ENCODE measurements at places on chromosomes 6 and 20.

GRCh38 chr6:40210628-40211056, 276.4 kb upstream of the MOCS1 start:
- no peak for DNase-seq

DNA sequence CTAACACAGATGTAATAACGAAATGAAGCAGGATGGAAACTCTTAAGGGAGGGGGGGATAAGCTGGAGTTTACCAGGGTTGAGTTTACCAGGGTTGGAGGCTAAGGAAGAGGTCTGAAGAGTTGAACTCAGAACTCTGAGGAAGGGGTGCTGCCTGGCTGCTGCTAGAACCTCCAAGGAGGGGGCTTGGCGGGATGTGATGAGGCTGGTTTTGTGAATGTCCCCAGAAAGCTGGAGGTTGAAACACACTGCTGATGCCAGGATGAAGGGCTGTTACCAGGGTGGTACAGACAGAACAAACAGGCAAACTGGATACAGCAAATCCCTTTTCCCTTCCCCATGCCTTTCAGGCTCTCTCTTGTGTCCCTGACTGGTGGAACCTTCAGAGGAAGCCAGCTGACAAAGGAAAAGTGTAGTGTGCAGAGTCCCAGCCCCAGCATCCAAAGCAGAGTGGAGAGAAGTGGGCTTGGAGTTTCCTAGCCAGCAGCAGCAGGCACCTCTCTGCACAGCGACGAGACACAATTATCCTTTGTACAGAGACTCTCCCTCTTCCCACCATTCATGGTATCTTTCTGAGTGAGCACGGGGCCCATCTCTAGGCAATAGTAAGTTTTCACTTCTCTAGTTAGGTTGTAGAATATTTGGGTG, 23.7 kb downstream of the UBE2V1 start:
- no peak for DNase-seq

GRCh38 chr20:63071541-63072181, 64.9 kb upstream of the BHLHE23 start:
- DNase-seq, result no peak

DNA sequence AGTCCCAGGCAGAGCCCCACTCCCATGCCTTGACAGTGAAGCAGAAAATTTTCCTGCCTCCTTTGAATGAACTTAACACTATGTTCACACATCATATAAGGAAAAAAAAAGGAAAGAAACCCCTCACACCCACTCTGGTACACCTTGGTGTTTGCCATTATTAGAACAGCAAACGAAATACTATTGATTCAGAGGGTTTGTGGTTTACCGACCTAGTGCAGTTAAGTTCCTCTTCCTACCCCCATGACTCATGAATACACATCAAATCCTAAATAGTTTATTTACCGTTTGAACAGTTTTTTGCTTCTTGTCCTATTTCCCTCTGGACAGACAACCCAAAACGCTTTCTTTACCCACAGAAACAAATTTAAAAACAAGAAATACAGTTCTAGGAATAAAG, 237.7 kb downstream of the FOXA2 start:
- DNase-seq, result no peak

DNA sequence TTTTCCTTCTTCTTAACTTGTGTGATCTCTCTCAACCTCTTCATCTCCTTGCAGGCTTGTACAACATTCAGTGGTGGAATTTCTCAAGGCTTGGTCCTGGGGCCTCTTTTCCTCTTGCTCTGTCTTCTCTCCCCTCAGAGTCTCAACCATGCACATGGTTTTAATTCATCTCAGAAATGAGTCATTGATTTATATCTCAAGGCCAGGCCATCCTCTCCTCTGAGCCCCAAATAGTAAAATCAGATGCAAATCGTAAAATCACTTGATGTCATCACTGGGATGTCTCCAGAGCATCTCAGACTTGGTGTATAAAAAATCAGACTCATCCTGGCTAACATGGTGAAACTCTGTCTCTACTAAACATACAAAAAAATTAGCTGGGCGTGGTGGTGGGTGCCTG, 85.0 kb downstream of the FNDC1 start:
- no peak for DNase-seq

DNA sequence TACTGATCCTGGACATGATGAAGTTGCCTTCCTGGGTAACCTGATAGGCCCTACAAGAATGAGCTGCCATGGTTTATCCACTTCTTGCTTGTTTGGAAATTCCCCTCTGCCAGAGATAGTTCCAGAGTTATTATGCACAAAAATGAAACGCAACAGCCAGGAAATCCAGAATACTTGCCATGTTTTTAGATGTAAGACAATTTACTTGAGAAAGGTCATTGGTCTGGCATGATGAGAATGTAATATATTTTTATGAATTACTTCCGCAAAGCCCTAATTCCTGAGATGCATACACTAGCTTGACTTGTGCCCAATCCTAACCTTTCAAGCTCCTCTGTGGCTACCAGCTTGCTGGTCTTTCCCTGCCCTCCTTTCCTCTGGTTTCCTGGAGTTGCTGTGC, 27.9 kb upstream of the NT5E start:
- no peak for DNase-seq

GRCh38 chr6:34340906-34341480, 51.5 kb downstream of the NUDT3 start:
- DNase-seq, result no peak

GRCh38 chr20:37179683-37180524, 556 bp upstream of the MROH8 start:
- DNase-seq, result no peak

DNA sequence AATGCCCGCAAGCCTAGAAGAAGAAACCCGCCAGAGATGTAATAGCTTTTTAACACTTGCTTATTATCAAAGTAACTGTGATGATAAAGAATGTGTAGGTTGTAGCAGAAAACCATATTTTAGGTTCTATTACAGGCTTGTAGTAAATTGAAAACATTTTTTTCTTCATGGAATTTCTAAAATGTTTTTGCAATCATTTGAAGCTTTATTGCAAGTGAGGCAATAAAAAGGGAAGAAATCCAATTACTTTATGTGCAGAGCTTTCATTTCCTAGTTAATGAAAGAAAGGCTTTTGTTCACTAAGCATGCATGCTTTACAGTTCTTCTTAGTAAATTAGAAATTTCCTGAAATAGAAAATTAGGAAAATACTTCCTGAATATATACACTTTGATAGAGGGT, 135.1 kb downstream of the B3GAT2 start:
- DNase-seq, result no peak

DNA sequence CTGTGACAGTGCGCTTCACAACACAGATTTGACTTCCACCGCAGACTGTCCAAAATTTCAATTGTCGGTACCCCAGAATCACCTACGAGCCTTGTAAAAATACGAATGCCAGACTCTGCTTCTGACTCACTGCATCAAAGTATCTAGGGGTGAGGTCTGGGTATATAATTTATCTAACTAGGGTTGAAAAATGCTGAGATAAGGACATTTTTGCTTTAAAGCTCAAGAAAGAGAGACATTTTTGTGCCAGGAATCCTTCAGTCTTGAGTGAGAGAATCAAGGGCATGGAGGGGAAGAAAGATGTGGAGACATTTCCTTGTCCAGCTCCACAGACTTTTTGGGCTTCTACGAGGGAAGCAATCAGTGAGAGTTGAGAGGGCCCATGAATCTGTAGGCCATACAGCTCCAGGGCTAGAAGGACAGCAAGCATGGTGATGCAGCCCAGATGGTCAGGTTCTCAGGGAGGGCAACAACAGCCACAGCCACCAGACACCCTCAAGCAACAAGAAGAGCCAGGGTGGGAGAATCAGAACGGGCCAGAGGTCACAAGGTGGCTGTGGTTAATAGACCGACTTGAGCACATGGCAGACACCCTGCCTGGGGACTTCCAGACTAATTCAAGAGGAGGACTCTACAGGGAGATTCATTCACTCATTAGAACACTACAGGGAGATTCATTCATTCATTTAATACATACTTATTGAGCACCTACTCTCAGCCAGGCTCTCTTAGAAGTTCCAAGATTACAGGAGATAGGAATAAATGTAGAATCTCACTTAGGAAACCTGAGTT, 211.1 kb upstream of the PRDM1 start:
- DNase-seq, result no peak

GRCh38 chr6:101779051-101779844, 385.7 kb downstream of the GRIK2 start:
- DNase-seq, result no peak

- DNase-seq, result no peak
Measured at GRCh38 chr6:44781912-44782597, 394.5 kb downstream of the CDC5L start.

GRCh38 chr20:4046311-4046924, 31.1 kb upstream of the RNF24 start:
- DNase-seq, result no peak

DNA sequence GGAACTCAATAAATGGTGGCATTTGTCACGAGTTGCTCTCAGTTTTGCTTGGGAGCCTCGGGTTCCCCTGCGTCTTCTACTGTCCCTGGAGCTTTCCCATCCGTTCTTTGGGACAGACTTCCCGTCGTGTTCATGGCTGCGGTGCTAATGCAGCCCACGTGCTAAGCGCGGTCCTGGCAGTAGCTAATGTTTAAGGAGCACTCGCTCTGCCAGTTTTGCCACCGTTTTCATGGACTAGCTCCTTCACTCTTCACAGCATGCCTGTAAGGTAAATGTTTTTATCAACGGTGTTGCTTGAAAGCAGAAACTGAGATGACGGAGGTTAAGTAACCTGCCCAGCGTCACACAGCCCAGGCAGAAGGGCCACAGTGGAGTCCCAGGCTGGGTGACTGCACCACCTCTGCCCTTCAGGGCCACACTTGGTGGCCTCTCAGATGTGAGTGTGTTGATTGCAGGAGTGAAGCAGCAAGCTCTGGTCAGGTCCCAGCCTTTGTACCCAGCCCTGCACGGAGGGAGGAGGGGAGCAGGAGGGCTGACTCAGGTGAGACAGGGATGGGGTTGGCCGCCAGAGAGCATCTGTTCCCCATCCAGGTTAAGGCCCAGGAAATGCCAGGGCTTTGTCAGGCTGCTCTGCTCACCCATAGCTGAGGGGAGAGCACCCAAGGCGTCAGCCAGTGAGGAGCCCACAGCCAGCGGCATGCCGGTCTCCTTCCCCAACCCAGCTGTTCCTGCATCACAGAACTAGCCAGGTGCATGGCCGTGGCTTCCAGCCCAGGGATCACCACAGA, 181.8 kb downstream of the ZMYND8 start:
- DNase-seq, result no peak

GRCh38 chr6:47023573-47023972, 18.6 kb downstream of the ADGRF1 start:
- DNase-seq, result no peak

GRCh38 chr20:53020376-53020775, 48.2 kb downstream of the TSHZ2 start:
- no peak for DNase-seq

DNA sequence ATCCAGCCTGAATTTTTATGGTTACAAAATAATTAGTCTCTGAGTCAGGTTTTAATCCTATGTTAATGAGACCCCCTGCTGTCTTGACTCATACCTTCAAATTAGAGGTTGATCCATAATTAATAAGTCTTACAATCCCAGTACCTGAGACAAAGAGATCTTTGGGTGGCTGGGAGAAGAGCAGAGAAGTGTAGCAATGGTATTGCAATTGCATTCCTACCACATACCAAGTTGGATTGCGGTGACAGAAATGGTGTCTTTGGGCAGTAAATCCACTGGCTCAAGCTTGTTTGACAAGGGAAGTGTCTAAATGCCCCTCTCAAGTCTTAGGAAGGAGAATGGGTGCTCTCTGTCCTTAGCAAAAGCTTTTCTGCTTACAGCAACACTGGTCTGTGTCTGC, 150.4 kb downstream of the BTBD3 start:
- DNase-seq, result no peak

- no peak for DNase-seq
Measured at GRCh38 chr6:91082311-91082832, 495.5 kb upstream of the MAP3K7 start.

- DNase-seq, result no peak
Measured at GRCh38 chr6:136611746-136612145, 61.5 kb upstream of the MAP7 start.

- DNase-seq, result no peak
Measured at GRCh38 chr6:19550380-19550779, 286.8 kb upstream of the ID4 start.

GRCh38 chr6:82385961-82386360, 22.3 kb downstream of the TPBG start:
- no peak for DNase-seq

- DNase-seq, result no peak
Measured at GRCh38 chr6:155067956-155068615, 73.0 kb downstream of the TIAM2 start.

GRCh38 chr6:143401068-143401446, 49.4 kb downstream of the ADAT2 start:
- no peak for DNase-seq

GRCh38 chr20:9981829-9982228, 53.0 kb upstream of the ANKEF1 start:
- DNase-seq, result no peak

DNA sequence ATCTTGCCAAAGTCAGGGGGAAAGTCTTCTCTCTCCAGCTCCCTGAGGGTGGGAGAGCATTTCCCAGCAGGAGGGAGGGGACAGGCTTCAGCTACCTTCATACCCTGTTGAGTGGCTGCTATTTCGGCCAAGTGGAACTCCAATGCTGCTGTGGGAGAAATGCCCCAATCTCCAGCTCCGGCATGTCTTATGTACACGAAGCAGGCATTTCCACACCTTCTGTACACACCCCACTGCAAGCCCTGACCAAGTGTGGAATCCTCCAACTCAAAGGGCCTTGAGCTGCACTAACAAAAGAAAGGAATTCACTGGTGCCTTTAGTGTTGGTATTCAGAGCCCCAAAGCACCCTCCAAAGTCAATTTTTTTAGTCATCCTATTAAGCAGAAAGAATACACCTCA, 313.6 kb upstream of the NT5E start:
- DNase-seq, result no peak

- DNase-seq, result no peak
Measured at GRCh38 chr20:330233-331149, 5.1 kb downstream of the SOX12 start.

- no peak for DNase-seq
Measured at GRCh38 chr6:138146544-138146943, 15.2 kb upstream of the ARFGEF3 start.

GRCh38 chr6:106496823-106497222, 132.5 kb downstream of the RTN4IP1 start:
- DNase-seq, result no peak

DNA sequence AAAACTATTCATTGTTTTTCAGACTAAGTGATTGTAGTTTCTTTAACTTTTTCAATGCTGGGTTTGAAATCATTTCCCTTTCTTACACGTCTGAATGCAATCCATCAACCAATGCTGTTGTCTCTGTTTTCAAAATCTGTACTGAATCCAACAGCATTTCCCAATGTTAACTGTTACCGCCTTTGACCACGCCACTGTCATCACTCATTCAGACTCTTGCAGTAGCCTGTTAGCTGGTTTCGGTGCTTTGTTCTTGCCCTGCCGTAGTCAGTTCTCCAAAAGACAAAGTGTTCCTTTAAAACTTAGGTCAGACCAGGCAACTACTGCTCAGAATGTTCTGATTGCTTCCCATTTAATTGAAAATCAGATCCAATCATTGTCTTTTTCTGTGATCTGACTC, 131.3 kb downstream of the PLCB4 start:
- no peak for DNase-seq

Data from coronary artery (tissue), 2 donors.